ENCODE measurements at places on chromosomes 3 and 15. TPM values are rescaled to one million over a fixed set of nuclear protein-coding genes. Genes with fewer than 3 reads are reported as not detected.
A peak's percentile ranks its signal among the peaks of the same experiment; 100 is the strongest.

The SEMA3F gene
- 14.5 TPM for total RNA-seq

DNA sequence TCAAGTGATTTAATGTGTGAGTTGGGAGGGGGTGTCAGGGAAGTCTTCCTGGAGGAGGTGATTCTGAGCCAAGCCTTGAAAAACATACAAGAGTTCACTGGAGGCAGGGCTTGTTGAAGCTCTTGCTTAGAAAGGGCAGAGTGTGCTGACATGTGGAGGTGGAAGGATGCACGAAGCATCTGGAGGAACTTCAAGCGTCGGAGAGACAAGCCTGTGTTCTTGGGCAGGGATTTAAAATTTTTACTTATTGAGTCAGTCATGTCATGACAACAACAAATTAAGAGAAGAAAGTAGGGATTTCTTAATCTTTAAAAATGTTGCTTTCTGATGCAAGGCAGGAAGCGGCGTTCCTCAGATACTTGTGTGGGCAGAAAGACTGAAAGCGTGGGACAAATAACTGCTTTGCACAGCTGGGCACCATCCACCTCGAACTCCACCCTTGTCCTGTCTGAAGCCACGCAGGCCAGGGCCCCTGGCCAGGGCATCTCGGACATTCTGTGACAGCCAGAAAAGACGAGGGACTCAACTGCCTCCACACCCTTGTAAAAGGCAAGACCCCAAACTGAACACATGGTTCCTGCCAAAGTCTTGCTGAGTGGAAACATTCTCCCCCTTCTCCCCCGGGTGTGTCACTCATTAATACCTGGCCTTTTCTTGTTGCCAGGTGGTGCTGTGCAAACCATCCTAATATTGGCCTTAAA lies 6.9 kb upstream of the IL16 start:
- no peak for DNase-seq

DNA sequence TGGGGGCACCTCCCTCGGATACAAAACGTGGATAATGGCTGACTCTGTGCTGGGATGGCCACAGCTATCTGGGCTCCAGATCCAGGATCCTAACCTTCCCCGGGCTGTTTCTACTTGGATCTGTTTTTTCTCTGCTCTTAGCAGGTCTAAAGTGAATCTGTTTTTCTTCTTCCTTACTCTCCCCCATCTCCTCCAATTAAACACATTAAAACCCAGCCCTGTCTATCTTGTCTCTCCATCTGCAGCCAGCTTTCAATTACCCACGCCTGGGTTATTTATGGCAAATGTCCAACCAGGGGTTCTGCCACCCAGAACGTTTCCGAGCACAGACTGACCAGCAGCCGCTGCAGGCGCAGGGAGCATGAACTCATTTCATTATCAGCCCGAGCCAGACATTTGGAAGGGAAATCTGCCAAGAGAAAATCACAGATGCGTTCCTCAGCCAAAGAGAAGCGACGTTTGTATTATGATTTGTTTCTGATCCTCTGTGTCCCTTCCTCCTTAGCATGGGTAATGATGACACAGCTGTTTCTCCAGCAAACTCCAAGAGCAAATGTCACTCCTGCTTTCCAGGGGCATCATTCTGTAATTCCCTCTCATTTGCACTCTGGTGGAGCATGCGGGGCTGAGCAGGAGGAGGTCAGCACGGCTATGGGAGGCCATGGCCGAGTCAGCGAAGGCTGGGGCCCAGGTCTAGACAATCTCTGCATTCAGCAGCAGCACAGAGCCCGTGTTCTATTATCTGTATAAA lies 42.0 kb downstream of the UMPS start:
- DNase-seq = no peak

GRCh38 chr15:79167776-79168175 lies 77.2 kb upstream of the RASGRF1 start:
- no peak for DNase-seq

DNA sequence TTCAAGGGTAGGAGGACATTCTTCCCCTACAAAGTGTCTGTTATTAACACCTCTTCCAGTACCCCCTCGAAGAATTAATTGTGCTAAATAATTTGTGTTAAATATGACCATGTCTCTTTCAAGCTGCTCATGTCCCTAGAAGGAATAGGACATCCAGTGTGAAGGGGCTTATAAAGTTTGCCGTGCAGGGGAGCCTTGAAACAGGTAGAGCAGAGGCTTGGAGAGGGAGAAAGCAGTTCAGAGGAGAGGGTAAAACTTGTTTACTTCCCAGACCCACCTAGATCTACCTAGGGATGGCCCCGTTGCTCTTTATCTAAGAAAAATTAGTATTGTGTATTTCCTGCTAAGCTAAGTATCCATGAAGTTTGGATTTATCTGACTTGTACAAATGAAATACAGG lies 114.8 kb downstream of the CACNA2D3 start:
- DNase-seq = no peak

- no peak for DNase-seq
Measured at GRCh38 chr3:112856537-112856936, 9.9 kb upstream of the CD200R1L start.

The SH2D7 gene
- total RNA-seq = not detected

DNA sequence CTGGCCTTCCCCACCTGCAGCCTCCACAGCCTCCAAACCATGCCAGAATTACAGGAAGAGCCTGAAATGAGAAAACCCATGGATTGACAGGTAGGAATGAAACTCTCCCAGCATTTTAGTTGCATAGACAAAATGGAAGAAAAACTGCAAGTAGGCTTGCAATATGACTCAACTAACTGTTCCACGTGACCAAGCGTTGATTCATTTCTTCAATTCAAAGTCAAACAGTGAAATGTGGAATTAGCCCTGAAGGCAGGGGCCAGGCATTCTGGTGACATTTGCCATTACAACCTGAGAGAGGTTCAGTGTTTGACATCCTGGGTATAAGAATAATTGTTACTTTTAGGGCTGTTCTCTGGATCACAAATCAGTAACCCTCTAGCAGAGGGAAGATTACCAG lies 676.5 kb upstream of the CFAP20DC start:
- DNase-seq = no peak

- DNase-seq = no peak
Measured at GRCh38 chr3:171563298-171563697, 103.1 kb upstream of the TNIK start.

The HOMER2 gene
- 25.4 TPM for total RNA-seq

DNA sequence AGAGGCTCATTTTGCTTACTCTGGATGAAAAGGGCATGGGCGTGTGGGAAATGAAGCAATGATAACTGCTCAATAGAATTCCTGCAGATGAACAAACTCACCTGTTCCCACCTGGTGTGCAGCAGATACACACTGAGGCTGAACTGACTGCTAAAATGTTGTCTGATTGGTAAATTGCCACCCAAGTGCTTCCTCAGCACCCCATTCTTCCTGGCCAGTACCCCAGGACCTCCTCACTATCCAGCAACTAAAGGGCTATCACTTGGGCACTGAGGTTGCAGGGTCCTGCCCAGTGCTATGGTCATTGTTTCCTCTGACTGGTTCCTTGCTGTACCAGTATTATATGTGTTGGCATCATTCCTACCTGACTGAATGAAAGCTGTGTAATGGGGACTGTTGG lies 38.0 kb upstream of the DGKG start:
- no peak for DNase-seq

GRCh38 chr3:125481786-125482185 lies 38.2 kb downstream of the SNX4 start:
- no peak for DNase-seq

The PPIB gene
- 137 TPM for total RNA-seq

- DNase-seq = peak; percentile 35
Measured at GRCh38 chr3:104856741-104857140, 510.0 kb upstream of the ALCAM start.

Data from neural progenitor cell (in vitro differentiated cells).